ENCODE measurements at places on chromosomes 5 and 9.
A peak's percentile ranks its signal among the peaks of the same experiment; 100 is the strongest.

- peak; percentile 13 for DNase-seq
These were observed 171.1 kb upstream of the SMIM23 start for GRCh38 chr5:171614511-171614910.

- no peak for DNase-seq
These were observed 90.4 kb downstream of the PGM5 start for GRCh38 chr9:68446836-68447235.

- peak; percentile 3 for DNase-seq
These were observed 927.5 kb downstream of the DTWD2 start for GRCh38 chr5:118060833-118061232.

- peak; percentile 23 for DNase-seq
These were observed 14.4 kb upstream of the SLC46A2 start for GRCh38 chr9:112905084-112905483.

GRCh38 chr9:122115176-122116035, 22.3 kb upstream of the TTLL11 start:
- no peak for DNase-seq

DNA sequence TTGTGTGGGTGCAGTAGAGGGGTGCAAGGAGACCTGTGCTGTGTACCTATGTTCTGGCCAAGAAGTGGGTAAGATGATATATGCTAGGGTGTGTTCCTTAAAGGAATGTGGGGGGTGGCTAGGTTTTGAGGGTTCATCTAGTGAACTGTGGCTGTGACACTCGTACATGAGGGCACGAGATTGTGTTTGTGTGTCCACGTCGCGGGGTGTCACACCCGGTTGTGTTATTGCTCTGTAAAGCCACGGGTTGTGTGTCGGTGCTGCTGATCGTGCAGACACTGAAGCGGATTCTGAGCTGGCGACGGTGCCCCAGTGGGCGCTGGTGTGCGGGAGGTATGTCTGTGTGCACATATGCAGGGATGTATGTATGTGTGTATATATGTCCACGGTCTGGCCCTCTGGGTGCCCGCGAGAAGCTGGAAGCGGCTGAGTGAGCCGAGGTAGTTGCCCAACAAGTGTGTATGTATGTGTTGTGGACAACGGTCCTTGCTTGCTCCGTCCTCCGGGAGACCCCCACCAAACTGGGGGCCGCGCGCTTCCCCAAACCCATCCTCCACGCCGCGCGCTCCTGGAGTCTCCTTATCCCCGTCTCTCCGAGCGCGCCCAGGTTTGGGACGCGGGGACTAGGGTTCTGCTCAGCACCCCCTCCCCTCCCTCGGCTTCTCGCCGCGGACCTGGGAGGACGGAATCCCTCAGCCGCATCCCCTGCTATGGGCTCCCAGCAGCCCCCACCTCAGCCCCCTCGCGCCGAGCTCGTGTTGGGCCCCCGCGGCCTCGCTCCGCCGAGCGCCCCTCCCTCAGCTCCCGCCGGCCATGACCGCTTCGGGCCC, 639 bp downstream of the PCDH1 start:
- peak; percentile 12 for DNase-seq

GRCh38 chr5:172837640-172838039, 3.6 kb downstream of the ERGIC1 start:
- DNase-seq, result peak; percentile 43

DNA sequence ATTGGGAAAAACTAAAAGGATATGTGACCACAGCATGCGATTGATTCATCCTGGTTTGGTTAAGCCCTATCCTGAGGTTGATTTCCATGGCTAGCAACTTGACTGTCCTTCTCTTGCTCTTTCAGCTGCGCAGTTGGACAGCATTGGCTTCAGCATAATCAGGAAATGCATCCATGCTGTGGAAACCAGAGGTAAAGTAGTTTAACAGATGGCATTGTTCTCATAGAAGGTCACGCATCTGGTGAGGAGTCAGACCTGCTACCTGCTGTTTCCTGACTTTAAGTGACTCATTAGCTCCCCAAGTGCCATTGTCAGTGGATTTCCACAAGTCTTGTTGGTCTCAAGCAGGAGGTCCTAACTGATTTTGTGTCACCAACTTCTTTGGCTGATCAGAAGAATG, 266.9 kb downstream of the ARHGAP26 start:
- DNase-seq, result peak; percentile 73

- no peak for DNase-seq
These were observed 112.8 kb downstream of the FANCC start for GRCh38 chr9:95204710-95205109.
